ENCODE measurements at places on chromosomes 11 and 22.

GRCh38 chr11:110435780-110436717, 6.3 kb downstream of the FDX1 start:
- peak; percentile 87 for DNase-seq

DNA sequence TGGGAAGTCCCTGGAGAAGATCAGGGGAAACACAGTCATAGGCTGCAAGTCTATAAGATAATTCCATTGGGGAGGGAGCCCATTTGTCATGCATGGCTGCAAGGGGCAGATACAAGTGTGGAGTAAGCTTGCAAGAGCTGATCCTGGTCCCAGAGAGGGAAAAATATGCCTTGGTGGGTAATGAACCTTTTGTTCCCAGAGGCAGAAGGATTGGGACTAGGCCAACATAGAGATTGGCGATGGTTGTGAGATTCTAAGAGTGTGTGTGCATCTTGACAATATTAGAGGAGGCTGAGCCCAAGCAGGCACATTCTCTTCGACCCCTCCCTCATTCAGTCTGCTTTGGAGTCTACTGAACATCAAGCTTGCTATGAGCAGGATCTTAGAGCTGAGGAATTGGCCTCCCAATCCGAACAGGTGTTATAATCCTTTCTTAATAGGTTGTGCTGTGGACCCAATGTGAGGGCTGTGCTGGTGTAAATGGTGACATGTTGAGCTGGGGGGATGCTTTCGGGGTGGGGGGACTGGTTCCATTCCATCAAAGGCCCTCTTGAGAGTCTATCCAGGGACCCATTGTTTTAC, 18.4 kb downstream of the MIAT start:
- no peak for DNase-seq

DNA sequence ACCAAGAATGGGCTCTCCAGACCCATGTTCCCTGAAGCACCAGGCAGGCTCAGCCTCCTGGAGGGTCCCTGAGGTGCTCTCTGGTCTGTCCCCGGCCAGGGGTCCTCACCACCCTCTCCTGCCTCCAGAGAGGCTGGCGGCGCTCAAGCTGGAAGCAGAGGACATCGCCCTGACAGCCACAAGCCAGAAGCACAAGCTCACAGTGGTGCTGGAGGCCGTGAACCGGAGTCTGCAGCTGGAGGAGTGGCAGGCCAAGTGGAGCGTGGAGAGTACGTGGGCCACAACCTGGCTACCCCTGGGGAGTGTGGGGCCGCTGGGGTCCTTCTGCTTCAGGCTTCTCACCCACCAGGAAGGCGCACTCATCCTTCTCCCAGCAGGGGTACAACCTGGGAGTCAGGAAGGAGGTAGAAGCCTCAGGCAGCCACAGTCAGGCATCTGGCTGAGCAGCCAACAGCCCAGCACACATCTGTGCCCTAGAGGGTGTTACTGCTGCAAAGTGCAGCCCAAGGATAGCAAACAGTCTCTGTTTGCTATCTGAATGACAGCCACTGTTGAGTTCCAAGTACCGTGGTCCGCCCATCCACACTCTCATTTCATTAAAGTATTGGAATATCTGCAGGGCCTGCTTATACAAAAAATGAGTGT, 8.4 kb downstream of the PARVG start:
- no peak for DNase-seq

DNA sequence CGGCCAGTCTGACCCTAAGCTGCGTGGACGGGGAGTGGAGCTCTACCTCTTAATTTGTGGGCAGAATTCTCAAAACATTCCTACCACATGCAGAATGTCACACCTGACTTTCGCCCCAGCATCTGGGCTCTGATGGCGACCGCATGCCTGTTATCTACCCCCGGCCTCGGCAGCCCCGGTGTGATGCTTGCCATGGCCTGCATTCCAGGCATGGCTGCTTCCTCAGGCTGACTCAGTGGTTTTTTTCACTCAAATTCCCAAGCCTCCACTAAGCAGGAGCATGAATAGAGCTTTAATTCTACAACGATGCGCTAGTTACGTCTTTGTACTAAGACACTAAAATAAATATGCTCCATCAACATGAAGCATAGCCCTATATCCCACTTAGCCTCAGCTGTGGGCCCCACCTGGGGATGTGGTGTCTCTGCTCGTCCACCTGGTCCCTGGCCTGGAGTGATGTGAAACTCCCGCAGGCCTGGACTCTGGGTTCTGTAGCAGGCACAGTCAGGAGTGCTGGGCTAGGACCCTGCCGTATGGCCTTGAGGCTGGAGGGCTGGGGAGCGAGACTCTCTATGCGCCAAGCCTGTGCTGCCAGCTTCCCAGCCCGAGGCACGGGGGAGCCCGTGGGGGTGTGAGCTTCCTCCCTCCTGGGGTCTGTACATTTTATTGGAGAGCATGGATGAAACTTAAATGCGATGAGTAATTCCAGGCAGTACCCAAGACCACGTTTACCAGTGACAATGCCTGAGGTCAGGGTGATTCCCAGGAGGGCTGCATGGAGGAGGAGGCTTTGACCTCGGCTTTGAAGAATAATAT, 153.2 kb downstream of the CTTN start:
- no peak for DNase-seq

- DNase-seq: no peak
Measured at GRCh38 chr11:80822308-80822707, 1381.5 kb upstream of the TENM4 start.

DNA sequence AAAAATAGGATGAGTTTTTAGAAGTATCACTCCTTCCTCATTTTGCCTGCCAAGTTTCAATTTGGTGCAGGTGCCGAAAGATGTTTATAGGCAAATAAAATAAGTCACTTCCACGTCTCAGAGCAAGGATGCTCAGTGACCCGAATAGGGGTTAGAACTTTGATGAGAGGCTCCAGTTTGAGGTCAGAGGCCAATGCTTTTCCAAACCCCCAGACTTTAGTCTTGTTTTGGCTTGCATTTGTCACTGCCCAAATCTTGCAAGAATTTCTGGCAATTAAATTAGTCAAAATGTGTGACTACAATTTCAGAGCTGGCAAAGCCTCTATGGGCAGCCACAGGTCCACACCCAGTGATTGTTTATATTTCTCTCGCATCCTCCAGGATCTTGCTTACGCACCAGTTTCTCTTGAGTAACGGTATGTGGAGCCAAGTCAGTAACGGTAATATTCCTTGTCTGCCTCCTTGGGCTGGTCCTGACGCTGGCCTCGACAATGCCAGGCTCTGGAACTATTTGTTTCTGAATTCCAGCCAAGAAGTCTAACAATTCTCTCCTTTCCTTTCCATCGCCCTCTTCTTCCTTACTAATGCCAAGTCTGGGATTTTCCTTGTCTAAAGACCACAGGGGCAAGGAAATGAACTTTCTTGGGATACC, 9.9 kb upstream of the NUP160 start:
- DNase-seq: peak; percentile 71

- no peak for DNase-seq
Measured at GRCh38 chr11:33040033-33040861, 875 bp downstream of the TCP11L1 start.

DNA sequence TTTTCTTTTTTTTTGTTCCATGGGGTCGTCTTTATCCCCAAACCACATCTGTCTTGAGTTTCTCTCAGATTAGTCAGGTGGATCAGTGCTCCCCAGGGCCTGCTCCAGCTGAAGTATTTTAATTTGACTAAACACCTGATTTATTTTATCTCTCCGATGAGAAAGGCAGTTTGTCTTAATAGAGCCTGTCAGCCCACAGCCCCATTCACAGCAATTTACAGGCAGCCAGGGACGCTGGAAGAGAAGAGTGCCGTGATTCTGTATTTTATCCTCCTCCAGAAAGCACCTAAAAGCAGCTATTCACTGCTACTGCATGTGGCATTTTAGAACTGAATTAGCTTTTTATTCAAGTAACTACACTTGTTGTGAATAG, 164.5 kb downstream of the SOX6 start:
- DNase-seq: no peak

- DNase-seq: no peak
Measured at GRCh38 chr11:80532633-80533232, 1091.9 kb upstream of the TENM4 start.

DNA sequence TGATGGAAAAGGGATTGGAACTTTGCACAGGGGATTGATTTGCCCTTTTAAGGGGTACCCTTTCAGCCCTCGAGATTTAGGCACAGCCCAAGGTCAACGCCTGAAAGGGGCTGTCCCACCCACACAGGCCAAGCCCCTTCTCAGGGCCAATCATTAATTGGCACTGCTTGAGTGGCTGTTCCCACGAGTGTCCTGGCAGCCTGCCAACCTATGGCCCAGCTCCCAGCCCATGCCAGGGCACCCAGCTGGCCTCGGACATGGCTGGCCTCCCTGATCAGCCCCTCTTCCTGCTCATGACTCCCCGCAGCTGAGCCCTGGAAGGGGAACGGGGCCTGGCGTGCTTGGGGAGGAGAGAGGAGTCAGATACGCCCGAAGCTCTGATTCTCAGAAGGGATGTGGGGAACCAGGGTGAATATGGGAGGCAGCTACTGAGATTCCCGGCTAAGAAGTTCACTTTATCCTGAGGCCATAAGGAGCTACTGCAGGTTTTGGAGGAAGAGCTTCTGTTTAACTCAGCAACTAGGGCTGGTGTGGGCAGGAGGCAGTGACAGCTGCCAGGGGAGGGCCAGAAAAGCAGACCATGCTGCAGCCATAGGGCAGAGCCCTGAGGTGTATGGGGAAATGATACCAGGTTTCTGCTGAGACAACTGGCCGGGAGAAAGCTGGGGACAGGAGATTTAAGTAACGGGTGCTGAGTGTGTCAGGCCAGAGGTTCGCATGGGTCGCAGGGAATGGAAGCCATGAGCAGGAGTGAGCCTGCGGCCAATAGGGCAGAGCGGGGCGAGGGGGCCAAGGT, 30.0 kb downstream of the WNT7B start:
- no peak for DNase-seq

DNA sequence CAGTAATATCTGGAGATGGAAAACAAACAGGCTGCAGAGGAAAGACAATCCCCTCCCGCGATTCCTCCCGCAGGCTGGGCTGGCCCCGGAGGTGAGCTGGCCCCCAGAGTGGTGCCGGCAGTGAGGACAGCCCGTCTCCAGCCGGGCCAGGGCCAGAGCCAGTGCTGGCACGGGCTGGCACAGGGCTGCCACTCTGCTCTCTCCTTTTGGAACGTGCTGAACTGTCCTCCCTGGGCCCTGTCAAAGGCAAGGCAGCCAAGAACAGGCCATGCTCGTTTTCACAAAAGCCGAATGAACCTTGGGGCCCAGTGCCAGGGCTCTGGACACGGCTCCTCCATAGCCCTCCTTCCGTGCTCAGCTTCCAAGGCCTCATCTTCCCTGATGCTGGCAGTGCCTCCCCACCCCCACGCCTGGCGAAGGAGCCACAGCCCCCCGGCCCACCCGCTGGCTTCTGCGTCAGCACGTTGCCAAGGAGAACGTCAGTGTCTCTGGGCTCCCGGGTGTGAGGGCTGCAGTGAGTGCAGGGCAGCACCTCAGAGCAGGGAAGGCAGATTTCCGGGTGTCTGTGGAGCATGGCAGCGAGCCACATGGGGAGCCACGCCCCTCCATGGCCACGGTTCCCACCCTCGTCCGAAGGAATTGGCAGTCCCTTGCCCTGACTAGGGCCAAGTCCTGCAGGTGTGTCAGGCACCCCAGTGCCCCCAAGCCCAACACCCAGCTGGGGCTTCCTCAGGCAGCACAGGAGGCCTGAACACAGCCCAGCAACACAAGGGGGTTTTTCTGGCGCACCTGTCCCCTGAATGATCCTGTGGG, 28.6 kb downstream of the GNAZ start:
- DNase-seq: no peak

DNA sequence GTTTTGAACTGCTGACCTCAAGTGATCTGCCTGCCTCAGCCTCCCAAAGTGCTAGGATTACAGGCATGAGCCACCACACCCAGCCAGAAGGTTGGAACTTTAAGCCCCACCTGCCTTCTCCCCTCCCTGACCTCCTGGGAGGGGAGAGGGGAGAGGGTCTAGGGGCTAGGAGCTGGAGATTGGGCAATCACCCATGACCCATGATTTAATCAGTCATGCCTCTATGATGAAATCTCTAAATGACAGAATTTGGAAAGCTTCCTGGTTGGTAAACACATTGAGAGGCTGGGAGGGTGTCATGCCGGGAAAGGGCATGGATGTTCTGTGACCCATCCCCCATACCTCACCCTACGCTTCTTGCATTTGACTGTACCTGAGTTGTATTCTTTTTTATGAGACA, 17.1 kb upstream of the TFIP11 start:
- peak; percentile 56 for DNase-seq

- DNase-seq: no peak
Measured at GRCh38 chr11:111312076-111312475, 13.7 kb downstream of the POU2AF3 start.

DNA sequence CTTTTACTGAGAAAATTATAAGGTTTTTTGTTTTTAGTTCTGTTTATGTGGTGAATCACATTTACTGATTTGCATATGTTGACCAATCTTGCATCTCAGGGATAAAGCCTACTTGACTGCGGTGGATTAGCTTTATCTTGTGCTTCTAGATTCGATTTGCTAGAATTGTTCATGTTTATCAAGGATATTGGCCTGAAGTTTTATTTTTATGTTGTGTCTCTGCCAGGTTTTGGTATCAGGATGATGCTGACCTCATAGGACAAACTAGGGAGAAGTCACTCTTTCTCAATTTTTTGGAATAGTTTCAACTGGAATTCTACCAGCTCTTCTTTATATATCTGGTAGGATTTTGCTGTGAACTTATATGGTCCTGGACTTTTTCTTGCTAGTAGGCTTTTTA, 504.8 kb downstream of the ETS1 start:
- DNase-seq: peak; percentile 57

DNA sequence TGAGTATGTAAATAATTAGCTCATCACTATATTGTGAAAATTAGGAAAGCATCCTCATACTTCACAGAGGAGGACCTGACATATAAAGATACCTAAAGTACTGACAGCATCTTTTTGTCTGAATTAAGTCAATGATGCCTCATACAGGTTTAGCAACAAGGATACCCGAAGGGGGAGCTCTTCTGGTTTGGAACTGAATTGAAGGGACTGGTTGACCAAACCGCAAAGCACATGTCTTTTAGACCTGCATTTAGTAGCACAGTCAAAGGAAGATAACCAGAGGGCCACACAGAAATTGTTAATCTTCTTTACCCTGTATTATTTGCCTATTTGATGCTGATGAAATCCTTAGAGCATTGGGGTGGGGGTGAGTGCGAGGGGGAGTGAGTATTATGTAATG, 12.9 kb upstream of the WT1 start:
- peak; percentile 51 for DNase-seq

DNA sequence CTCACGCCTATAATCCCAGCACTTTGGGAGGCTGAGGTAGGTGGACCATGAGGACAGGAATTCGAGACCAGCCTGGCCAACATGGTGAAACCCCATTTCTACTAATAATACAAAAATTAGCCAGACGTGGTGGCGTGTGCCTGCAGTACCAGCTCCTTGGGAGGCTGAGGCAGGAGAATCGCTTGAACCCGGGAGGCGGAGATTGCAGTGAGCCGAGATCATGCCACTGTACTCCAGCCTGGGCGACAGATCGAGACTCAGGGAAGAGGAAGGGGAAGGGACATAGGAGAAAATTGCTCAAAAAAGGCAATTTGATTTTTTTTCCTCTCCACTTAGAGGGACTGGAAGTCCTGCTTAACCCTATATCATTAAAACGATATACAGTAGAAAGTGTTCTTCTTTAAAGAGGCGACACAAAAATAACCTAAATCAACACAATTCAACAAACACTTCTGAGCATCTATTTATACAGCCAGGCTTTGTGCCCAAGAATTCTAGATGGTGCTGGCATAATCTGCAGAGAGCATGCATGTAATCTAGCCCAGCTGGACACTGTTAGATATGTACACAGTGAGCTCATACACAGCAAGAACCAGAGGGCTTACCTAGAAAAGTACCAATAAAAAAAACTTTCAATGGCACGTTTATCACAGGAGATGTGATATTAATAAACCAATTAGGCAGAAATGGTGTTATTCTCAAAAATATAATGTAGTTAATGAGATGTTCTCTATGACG, 20.9 kb upstream of the DENND5A start:
- no peak for DNase-seq

Measured in amniotic epithelial cell (primary cell).